ENCODE measurements at places on chromosomes 2 and 18.

DNA sequence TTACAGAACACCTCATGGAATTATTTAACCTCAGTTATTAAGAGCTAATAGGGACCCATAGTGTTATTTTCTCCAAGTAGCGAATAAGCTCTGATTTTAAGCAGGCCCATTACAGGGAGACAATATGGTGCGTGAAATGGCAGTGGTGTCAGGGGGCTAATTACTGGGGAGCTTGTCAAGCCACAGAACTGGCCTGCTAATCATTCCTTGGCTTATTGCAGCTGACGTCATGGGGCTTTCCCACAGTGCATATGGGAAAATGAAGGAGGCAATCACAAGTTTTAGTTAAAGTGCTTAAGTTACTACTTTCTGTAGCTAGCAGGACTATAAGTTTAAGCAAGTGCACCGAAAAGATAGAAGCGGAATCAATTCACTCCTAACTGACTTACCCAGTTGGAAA is 262.5 kb downstream of the TGIF1 start:
- no peak for DNase-seq

- no peak for DNase-seq
Measured at GRCh38 chr18:58363767-58364540, 264.9 kb downstream of the ALPK2 start.

DNA sequence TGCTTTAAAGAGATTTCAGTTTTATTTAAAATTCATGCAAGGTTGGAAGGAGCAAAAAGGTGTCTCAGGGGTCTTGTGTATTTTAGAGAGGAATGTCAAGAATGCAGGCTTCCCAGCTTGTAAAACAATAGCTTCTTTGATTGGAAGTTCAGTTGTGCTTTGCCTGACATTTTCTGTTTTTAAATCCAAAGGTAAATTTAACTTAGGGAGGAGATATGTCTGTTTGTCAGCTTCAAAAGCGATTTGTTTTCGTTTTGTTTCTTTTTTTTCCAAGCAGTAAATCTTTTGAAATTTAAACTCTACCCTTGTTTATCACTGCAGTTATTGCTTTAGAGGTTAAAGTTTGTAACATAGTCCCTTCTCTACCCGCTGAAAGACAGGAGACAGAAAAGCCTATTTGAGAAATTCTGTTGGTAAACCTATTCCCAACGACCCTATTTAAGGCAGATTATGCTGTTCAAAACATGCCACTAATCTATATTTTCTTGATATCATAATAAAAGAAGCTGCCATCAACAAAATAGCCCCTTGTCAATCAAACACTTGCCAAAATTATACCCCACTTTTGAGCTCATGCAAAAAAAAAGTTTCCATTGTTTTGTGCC is 639.6 kb downstream of the IRS1 start:
- DNase-seq = no peak

DNA sequence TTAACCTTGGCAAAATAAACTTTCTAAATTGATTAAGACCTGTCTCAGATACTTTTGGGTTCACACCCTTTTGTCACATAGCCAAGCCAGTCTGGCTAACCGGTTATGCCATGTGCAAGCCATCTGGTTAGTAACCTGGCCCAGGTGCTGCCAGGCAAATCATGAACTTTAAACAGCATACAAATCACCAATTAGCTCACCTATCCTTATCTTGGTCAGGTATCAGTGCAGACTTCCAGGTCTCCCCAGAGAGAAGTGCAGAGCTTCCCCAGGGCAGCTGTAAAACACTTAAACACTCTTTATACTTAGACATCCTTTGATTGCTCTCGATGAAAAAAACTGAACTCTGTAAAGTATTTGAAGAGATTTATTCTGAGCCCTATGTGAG is 14.9 kb upstream of the MC5R start:
- DNase-seq = no peak

- no peak for DNase-seq
Measured at GRCh38 chr2:218883491-218884490, 3.1 kb downstream of the WNT10A start.

- no peak for DNase-seq
Measured at GRCh38 chr2:7984693-7985353, 697.0 kb upstream of the ID2 start.

GRCh38 chr2:98907966-98908905 is 27.8 kb downstream of the CRACDL start:
- DNase-seq = no peak

DNA sequence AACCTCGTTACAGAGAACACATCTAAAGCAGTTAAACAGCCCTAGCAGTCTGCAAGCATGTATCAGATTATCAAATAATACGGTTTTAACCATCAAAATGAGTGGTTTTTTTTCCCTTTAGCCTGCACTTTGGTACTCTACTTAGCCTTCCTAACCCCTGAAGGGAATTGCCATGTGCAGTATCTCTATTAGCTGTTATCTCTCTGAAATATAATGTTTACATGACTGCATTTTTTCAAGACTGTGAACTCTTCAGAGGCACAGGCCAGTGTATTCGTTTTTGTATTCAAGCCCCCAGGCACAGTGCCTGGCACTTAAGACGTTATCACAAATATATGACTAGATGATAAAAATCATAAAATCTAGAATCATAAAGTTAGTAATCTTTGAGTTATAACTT is 509.5 kb downstream of the PARD3B start:
- no peak for DNase-seq

DNA sequence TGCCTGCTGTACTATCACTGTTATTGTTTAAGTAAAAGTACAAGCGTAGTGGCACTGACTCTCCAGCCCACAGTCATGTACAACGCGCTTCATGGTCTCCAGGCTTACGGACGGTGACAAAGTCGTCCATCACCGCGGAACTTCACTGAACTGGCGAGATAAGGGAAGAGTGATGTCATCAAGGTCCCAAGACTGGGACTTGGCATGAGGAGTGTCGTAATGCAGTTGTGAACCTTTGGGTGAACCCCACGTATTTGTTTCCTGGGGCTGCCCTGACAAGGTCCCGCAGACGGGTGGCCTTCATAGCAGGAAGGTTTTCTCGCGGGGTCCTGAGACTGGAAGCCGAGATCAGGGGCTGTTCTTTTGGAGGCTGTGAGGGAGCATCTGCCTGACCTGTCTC is 17.3 kb downstream of the NFATC1 start:
- no peak for DNase-seq

DNA sequence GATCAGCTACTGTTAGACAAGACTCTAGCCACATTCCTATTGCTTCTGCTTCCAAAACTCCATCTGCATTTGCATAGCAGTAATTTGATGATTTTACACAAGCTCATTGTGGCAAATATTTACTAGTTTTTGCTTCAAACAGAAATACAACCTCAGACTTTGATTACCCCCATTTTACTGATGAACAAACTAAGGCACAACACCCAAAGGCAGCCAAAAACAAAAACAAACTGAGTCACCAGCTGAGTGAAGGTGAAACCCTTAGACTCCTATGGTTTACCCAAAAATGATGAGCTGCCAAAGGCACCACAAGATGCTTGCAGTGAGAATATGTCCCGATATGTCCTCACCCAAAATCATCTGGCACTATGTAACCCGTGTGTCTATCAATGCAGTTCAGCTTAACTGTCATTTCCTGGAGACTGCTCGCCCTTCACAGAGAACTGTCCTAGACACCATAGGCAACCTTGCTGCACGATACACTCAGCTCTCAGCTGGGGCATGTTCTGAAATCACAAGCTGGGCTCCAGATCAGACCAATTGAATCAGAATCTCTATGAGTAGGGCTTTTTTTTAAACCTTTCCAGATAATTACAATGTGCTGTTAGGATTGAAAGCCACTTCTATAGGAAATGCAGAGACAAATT is 4.1 kb upstream of the EVA1A start:
- no peak for DNase-seq

- DNase-seq = peak; percentile 55
Measured at GRCh38 chr2:63053889-63054602, 3.4 kb downstream of the OTX1 start.

DNA sequence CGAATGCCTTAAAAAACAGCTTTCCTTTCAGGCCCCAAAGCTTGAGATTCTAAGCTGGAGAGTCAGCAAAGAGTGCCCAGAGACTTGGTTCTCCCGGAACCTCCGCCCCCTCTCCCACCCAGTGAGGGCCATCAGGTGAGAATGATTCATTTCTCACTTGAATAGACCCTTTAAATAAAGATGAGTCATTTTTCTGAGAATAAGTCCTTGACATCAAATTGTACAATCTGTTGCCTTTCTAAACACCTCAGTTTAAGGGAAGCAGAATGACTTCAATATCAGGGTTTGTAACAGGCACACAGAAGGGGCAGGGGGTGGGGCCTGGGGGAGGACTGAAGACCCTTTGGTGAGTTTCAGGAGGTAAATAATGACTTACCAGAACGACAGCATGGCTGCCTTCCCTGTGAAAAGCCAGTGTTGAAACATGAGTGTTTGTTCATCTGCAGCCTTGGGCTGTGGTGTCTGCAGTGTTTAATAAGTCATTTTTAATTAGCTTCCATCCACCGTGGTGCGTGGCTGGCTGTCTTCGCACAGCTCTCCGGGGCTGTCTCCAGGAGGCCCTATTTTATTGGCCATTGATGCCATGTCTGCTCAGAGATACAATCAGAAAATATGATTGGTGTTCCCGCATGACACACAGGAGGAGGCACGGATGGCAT is 134.9 kb upstream of the ZNF236 start:
- no peak for DNase-seq

DNA sequence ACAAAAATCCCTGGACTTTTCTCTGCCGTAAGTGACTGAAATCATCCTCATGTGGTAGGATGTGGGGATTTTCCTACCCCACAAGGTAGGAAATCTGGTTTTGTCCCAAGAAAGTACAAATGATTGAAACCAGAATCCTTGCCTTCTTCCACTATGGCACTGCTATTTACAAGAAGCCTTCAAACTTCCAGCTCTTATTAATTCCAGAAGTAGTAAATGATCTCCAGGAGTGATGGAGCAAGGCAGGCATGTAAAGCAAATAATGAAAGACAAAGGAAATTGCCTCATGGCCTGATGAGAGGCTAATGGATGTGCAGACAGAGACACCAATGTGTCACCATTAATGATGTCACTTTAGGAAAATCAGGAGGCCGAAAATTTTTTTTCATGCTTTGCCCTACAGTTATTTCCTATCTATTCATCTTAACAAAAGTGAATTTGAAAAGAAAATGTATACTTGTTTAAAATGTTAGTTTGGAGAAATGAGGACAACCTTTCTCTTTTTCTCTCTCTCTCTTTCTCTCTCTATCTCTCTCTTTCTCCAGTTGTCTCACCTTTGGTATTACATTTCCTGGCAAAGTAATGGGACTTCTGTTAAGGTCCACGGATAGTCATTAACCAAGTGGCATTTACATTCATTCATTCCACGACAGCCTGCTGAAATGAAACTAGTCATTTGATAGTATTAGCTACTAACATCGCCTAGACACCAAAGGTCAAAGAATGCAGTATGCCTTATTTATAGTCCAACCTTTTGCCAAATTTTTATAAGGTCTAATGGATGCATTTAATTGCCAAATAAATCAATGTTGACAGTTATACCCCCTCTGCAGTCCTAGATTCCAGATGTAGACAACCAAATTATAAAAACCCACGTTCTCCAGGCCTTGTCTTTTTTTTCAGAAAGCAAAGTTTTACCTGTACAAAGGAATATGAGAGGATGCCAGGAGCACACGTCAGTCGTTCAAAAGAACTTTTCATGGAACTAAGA is 5.0 kb upstream of the EVA1A start:
- no peak for DNase-seq

DNA sequence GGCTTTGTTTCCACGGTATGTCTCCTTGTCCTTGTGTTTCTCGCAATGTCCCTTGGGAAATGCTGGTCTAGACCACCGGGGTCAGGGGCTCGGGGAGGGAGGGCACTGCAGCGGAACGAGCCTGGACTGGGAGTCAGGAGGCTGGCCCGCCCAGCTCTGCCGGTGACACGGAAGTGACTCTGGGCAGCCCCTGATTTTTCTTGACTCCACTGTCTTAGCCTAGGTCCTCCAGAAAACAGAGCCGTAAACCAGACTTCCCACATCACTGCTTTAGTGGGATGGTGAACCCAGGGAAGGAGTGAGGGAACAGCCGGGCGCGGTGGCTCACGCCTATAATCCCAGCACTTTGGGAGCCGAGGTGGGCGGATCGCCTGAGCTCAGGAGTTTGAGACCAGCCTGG is 144.2 kb downstream of the ASB1 start:
- DNase-seq = no peak

DNA sequence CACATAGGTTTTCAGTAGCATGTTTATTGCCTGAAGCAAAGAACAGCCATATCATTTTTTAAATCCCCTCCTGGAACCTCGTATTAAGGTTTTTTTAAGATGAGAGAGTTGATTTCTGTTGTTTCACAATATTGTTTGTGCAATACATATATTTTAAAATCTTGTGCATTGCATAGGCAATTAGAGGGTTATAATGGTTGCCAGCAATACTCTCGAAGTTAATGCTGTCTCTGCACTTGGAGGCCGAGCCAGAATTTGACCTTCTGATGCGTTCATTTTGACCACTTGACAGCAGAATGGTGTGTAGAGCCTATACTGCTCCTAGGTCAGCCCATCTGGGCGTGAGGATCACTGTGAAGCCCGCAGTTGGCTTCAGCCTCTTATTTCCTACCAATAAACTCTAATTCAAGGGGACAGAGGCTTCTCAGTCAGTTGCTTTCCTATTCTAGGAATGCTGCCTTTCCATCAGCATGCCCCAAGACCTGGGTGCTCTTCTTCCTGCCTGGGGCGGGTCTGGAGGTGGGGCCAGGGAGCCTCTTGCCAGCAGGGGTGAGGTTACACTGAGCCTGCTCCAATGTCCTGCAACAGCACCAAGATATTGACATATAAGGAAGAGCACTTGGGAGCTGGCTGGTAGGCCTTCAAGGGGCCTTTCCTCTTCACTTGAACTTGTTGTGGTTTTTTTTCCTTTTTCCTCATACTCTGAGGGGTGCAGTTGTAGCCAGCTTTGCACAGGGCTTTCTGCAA is 91.4 kb upstream of the BCL2L11 start:
- no peak for DNase-seq

DNA sequence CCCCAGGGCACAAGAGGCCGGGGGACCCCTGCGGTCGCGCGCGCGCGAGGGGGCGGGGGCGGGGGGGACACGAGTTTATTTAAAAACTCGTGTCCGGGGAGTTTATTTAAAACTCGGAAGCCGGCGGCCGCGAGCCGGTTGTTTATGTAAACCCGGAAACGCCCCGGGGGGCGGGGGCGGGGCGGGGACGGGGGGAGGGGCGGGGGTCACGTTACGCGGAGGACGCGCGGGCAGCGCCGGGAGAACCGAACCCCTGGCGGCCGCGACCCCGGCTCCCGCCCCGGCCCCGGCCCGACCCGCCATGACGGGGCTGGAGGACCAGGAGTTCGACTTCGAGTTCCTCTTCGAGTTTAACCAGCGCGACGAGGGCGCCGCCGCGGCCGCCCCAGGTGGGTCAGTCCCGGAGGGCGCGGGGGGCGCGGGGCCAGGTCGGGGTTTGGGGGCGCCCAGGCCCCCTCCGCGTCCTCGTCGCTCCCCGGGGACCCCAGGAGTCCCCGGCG is 4.4 kb downstream of the NFATC1 start:
- peak; percentile 30 for DNase-seq

Measured in glutamatergic neuron (in vitro differentiated cells).